ENCODE measurements at places on chromosomes 2 and 18.
A peak's percentile ranks its signal among the peaks of the same experiment; 100 is the strongest.

DNA sequence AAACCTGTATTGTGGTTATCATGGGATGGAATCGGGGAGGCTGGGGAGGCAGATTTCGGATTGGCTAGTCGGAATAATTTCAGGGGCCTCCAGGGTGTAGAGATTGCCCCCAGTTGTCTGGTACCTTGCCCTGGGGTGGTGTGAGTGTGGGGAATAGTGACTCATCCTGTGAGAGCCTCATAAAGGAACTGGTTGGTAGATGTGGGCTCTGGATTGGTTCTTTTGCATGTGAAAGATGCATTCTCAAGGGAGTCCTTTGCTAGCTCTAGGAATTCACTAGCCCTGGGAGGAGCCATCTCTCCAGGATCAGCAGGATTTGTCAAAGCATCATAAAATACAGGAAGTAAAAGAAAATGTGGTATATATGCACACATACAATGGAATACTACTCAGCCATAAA lies 331.6 kb downstream of the SETBP1 start:
- DNase-seq = no peak

GRCh38 chr2:223591596-223591995 lies 10.6 kb downstream of the SCG2 start:
- no peak for DNase-seq

GRCh38 chr2:161031511-161031910 lies 128.7 kb upstream of the TANK start:
- no peak for DNase-seq

GRCh38 chr2:235504441-235505180 lies 10.8 kb downstream of the AGAP1 start:
- DNase-seq = no peak

DNA sequence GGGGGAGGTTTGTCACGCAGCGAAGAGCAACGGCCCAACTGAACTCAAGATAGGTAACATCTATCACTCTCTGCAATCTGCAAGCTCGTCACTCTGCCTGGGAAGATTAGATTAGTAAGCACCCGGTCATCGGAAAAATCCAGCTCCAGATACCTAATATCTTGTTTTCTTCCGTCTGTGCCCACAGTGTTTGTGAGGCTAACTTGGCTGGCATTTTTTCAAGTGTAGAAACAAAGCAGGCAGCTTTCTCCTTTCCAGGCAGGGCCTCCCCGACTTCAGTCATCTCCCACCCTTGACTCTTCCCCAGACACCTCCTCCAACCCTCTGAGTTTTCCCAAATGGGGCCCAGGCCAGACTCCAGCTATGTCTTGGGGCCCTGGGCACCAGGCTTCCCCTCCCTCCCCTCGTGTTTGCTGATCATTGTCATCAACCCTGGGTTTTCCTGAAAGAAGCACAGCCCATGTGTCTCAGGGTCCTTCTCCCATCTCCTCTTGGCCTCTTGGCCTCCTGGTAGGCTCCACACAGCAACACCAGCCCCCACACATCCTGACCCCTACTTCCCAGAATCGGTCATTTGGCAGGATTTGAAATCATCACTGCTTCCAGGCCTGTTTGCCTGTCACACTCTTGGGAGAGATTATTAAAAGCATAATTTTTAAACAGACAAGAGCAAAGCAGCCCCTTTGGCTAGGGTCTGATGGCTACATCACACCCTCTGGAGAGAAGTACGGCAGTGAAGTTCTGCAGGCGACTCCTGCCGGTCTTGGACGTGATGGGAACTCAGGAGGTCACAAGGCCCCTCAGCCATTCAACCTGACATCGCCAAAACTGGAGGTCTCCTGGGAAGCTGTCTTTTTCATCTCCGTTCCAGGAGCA lies 144.9 kb upstream of the ID2 start:
- peak; percentile 71 for DNase-seq

DNA sequence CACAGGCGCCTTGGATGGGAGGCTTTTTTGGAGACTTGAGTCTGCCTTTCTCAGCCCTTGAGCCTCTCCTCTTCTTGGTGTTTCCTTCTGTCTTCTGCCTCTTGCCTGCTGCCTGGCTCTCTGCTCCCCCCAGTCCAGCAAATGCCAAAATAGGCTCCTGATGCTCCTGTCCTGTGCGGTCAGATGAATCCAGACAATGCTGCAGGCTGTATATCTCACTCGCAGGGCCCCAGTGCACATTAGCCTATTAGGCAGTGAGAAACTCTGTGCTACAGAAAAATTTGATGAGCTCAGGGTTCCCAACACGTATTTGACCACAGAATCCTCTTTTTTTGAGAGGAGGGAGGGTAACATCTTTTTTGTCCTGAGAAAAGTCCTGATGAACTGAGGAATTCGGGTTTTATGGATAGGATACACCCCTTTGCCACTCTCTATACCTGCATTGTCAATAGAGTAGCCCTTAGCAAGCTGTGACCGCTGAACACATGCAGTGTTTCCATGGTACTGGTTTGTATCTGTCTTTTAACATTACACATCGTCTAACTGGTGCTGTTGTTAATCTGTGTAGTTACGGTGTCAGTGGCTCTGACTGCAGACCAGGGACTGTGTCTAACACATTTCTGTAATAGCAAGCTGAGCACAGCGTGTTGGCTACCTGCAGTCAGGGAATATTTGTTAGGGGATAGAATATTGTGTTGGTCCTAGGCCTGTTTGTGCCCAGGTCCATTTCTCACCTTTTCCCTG lies 50.8 kb downstream of the FAM228A start:
- DNase-seq = no peak

- DNase-seq = no peak
Measured at GRCh38 chr2:108560241-108560811, 26.1 kb downstream of the LIMS1 start.
